ENCODE measurements at places on chromosomes 4 and X.

GRCh38 chr4:6463311-6464289 lies 8.8 kb downstream of the PPP2R2C start:
- no peak for DNase-seq

- peak; percentile 36 for DNase-seq
Measured at GRCh38 chr4:148071009-148071408, 339.1 kb downstream of the ARHGAP10 start.

DNA sequence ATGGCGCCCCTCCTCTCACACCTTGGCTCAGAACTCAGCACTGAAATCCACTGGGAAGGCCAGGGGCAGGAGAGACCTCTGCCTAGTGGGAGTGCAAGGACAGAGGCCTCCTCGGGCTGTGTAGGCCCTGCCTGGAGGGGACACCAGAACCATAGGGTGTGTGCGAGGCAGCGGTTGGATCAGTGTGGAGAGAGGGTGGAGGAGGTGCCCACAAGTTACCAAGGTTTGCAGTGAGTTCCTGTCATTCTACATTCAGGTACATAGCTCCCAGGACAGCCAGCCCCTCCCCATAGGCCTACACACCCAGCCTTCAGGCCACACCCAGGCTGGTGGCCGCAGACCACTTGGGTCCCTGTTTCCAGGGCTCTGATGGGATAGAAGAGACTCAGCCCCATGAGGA lies 19.2 kb upstream of the SPON2 start:
- no peak for DNase-seq

DNA sequence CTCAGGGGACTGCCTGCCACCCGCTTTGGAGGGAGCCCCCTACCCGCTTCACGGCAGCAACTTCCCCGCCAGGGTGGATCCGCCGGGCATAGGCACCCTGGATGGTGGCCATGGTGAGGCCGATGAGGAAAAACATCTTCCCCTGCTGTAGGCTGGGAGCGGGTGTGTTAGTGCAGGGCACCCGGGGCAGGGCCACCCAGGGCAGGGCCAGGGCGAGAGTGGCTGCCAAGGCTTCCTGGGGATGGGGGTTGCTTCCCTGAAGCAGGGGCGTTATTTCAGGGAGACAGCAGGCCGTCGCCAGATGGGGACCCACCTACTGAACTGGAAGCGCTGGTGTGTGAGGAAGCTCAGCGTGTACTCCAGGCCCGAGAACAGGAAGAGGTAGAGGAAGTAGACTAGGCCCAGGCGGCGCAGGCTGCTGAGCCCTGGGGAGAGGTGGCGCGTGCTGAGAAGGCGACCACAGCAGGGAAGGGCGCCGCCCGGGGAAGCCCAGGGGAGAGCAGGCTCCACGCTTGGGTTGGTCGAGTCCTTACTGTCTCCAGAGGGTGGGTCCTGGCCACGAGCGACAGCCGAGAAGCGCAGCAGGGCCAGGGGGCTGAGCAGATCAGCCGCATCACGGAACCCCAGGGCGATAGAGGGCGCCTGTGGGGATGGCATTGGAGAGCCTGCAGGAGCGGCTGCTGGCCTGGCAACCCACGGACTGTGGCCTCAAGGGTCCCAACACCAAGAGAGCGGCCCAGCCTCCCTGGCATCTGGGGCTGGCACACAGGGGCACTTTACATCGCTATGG lies 31.5 kb downstream of the NOP14 start:
- DNase-seq = no peak

DNA sequence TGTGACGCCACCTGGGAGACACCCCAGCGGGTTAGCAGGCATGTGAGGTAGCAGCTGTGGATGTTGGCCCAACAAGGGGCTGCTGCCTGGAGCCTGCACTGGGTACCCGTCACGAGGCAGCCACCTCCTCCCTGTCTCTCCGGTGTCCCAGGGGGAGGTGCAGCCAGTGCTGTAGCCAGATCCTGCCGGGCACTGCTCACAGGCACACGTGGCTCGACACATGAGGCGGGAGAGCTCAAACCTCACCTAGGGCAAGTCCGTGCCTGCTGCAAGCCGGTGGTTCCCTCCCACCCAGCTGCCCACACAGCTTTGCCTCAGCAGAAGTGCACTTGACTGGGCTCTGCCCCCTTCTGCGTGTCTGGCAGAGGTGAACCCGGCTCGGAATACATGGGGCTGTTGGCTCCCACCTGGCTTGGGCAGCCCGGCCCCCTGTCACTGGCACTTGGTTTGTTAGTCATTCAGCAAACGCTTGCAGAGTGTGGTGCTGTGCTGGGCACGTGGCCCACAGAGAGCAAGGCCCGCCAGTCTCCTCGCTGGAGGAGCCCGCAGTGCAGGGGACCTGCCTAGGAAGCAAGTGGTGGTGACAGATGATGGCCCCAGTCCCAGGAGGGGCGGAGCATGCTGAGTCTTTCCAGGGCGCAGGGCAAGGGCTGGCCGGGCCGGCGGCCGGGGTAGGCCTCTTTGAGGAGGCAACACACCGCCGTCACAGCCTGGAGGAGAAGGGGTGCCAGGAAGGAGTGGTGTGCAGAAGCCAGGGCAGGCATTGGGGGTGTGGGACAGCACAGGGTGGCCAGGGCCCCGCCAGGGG lies 10.1 kb upstream of the SH3TC1 start:
- DNase-seq = peak; percentile 29

GRCh38 chr4:147543034-147543433 lies 62.1 kb downstream of the EDNRA start:
- DNase-seq = no peak

DNA sequence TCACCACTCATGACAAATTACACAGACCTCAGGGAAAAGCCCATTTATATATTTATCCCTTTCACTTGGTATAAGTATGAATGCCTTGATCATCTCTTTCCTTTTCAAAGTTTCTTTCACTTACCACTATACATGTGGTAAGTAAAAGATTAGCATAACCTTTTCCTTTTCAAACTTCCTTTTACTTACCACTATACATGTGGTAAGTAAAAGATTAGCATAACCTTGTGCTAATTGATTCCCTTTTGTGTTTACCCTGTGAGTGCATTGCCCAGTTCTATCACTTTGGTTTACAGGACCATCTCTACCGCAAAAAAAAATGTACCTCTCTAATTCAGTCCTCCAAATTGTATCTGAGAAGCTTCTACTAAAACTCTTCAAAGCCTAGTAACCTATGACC lies 32.7 kb upstream of the TCEANC start:
- DNase-seq = no peak

- DNase-seq = no peak
Measured at GRCh38 chr4:46820154-46820553, 88.9 kb downstream of the COX7B2 start.

DNA sequence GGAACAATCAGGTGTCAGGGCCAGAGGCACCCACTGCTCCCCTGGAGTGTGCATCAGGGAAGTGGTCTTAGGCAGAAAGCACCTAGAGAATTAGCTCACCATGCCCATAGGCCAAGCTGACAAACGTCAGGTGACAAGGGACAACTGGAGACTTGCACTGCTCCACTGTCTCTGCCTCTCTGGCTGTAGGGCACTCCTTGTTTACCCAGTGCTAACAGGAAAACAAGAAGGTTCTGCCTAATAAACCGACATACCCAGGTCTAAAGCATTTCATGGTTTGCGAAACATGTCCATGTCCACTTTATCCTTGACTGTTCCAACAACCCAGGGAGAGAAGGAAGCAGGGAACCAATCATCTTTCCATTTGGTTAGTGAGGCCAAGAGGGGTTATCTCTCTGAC lies 92.5 kb upstream of the MAMLD1 start:
- DNase-seq = no peak

DNA sequence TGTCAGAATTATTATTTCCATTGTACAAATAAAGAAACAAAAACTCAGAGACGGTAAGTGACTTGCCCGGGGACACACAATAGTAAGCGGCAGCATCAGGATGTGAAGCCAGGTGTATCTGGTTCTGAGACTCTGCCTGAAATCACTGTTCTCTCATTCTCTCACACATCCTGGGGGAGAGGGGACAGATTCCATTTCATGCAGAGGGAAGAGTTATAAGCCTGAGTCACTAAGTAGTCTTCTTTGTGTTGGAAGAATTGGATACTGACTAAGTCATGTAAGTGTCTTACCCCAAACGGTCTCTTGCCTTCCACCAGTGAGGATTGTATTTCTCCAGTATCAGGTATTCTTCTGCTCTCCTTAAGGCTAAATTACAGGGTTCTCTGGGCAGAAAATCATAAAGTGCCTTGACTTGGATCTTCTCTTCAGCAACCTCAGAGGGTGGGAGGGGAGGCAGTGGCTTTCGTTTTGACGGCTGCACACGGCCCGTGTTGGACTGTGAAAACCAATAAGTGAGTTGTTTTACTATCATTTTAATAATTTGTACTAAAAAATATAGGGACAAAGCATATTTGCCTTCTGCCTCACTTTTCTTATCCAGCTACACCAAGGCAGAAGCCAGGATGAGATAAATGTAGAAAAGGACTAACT lies 21.9 kb downstream of the TXK start:
- no peak for DNase-seq

DNA sequence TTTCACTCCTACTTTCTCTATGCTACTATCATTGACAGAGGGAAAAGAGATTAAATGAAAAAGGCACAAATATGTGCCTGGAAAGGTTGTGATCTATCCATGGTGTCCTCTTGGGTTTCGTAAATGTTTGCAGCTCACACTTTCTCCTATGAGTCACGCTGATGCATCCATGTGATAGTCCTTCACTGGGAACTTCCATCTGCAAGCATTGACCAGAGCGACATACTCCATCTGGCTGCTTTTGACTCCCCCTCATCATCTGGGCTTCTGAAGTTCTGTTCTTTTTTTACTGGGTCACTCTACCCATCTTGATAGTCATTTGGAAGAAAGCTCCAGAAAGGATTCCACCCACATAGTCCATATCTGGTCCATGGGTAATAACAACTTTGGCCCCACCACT lies 84.7 kb upstream of the NDST3 start:
- no peak for DNase-seq

- no peak for DNase-seq
Measured at GRCh38 chr4:126991965-126992364, 640.8 kb upstream of the INTU start.

- DNase-seq = no peak
Measured at GRCh38 chr4:153781717-153782416, 7.0 kb downstream of the SFRP2 start.

DNA sequence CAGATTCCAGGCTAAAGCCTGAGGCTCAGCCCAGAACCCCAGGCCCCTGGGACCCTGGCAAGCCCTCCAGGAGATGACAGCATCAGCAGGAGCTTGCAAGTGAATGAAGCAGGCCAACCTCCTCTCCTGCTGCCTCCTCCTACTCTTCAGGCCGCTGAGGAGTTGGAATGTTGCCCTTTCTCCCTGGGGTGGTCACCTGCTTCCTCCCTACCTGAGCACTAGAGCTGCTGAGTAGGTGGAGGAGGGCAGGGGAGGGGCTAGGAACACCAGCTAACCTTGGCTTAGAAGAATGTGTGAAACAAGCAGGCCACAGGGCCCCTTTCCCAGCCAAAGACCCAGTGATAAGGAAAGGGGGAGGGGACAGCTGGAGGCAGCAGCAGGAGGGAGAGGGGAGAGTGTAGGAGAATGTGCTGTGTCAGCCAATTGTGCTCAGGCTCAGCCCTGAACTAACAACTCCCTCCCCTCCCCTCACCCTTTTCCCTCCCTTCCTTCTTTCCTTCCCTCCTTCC lies 58.0 kb downstream of the PJA1 start:
- peak; percentile 46 for DNase-seq

DNA sequence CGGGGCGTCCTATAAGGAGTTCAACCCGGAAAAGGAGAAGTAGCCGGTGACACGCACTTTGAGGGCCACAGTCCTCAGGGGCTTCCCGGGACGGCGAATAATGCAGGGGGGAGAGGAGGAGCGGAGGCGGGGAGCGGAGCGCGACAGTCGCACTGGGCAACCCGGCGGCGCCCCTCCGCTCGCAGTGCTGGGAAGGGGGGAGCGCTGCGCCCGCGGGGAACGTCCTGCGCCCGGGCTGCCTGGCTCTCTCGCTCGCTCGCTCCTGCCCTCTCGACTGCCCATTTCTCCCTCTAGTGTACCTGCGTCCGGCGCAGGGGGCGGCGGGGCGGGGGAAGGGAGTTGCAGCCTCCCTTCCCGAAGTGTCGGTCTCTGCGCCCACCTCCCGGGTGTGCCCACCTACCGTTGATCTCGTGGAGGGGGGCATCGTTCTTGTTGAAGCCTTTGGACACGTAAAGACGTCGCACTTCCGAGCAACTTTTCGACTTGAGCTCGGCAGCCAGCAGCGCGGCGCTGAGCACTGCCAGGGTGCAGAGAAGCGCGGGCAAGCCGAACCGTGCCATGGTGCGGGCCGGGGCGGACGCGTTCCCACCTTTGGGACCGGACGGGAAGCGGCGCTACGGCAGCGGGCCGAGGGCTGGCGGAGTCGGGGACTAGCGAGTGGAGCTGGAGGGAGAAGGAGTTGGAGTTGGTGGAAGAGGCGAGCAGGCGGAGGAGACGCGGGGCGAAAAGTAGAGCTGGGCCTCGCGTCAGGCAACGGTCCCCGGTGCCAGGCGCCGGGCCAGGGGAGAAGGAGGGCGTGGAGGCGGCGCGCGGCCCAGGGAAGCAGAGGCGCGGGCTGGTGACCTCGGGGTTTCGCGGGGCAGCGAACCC lies 648 bp downstream of the GPC4 start:
- DNase-seq = peak; percentile 16

DNA sequence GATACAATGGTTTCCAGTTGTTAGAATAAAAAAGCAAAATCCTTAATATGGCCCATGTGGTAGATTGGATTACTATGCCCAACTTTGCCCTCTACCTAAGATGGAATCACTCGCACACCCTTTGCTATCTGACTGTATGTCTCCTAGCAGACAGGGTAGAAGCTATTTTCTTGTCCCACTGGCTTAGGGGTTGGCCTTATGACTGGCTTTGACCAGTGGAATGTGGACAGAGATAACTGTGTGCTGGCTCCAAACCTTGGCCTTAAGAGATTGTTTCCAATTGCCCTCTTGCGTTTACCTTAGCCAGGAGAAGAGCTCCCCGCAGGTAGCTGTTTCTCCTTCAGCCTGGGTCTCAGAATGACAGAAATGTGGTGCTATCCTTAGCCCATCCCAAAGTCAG lies 355.9 kb downstream of the BCOR start:
- no peak for DNase-seq

GRCh38 chrX:49922291-49923241 lies at the start of gene CLCN5:
CLCN5 (plus strand) TSS chrX:49922596; CDS start chrX:49925299, 2,703 bp downstream.
- DNase-seq = peak; percentile 94

- no peak for DNase-seq
Measured at GRCh38 chr4:95379633-95380032, 169.1 kb downstream of the UNC5C start.

- no peak for DNase-seq
Measured at GRCh38 chrX:8418301-8418700, 46.3 kb upstream of the VCX3B start.

DNA sequence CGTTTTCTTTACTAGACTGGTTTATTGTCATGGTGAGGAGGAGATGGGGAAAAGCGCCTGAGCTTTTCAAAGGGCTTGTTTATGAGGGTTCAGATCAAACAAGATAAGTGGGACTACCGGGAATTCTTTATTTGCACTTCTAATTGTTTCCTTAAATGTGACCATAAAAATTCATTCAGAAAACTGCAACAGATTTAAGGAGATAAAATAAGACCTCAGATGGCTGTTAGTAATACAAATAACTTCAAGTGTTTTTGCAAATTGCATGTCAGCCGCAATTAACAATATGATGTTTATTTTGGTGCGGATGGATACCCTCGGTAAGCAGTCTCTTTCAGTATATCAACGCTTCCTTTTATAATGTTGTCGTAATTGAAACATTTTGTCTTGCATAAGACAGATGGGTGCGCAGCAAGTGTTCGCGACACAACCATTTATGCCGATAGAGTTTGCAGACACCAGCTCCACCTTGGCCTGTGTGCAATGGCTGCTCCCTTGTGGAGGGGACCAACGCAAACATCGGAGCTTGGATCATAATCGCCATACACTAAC lies 151.0 kb downstream of the C4orf33 start:
- no peak for DNase-seq

- no peak for DNase-seq
Measured at GRCh38 chr4:150896497-150896896, 118.6 kb downstream of the LRBA start.

Measured in iPS-NIHi11 (cell line).